Left ventricle myocardium superior (tissue), 1 donor: ENCODE measurements at places on chromosomes 1 and 21.

DNA sequence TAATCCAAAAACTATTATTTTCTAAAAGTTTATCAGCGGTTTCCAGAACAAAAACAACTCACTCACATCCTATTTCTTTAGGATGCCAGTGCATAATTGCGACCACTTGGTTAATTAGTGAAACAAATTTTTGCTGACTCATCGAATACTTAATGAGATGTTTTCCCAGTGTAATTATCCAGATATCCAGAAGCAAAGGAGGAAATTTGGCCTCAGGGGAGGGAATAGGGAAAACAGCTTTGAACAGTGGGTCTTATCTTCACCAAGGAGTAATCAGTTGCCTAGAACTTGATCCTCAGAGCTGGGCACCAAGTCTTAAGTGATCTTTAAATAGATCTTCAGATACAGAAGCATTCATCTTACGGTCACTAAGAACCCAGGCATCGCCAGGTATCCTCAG lies 24.3 kb downstream of the STYXL2 start:
- DNase-seq: no peak

DNA sequence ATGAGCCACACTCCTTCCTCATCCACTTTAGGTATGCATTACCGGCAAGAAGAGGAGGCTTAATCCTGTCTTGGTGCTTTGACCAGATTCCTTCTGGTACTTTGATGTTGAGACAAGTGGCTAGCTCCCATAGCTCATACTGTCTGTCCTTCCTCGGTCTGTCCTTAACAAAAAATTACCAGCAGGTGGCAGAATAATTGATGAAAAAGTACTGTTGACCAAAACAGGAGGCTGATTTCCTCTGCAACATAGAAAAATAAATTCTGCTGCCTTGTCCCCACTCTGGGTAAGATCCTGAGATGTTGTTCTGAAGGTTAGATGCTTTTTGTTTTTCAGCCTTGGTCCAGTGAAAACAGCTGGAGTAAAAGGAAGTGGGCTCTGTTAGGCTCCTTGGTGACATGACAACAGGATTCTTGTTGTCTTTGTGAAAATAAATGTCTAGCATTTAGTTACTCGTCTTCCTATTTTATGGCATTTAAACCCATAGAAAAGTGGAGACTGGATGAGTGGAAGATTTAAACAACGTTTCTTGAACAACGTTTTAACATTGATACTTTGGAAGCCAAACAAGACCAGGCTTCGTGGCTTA lies 11.2 kb upstream of the HJV start:
- DNase-seq: no peak

DNA sequence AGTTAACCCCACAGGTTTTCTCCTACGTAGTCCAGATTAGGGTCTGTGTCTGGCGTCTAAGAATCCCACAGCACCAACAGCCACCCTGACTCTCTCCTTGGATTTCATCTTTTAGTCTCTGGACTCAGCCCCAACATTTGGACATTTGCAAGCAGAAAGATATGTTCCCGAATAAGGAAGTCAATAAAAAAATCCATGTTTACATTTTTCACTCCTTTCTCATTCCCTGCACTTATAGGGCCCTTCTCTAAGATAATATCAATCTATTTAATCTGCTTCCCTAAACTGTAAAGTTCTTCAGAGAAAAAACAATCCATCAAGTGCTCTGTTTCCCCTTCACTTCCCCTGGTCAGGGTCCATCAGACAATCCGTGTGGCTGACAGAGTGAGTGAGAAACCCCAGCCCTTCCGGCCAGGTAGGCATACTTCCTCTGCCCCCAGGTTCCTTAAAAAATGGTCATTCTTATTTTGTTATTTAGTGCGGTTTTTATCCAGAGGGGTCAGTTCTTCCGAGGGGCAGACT lies 105.9 kb upstream of the CDC42BPA start:
- no peak for DNase-seq

- DNase-seq: peak; percentile 82
Measured at GRCh38 chr1:150567717-150568593, 11.5 kb downstream of the MCL1 start.

DNA sequence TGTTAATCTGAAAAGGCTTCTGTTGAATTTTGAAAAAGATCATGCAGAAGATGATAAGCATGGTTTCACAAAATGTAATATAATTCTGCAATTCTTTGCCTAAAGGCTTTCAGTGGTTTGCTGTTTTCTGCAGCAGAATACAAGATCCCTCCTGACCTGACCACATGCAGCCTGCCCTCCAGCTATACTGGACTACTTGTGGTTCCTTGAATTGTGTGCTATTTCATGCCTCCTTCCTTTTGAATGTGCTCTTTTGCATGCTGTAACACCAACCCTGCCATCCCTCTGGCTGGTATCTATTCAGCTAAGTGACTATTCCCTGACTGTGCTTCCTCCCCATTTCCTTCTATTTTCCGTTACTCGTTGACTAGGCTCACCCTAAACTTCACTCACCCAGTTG lies 55.5 kb downstream of the CACNA1E start:
- DNase-seq: no peak

DNA sequence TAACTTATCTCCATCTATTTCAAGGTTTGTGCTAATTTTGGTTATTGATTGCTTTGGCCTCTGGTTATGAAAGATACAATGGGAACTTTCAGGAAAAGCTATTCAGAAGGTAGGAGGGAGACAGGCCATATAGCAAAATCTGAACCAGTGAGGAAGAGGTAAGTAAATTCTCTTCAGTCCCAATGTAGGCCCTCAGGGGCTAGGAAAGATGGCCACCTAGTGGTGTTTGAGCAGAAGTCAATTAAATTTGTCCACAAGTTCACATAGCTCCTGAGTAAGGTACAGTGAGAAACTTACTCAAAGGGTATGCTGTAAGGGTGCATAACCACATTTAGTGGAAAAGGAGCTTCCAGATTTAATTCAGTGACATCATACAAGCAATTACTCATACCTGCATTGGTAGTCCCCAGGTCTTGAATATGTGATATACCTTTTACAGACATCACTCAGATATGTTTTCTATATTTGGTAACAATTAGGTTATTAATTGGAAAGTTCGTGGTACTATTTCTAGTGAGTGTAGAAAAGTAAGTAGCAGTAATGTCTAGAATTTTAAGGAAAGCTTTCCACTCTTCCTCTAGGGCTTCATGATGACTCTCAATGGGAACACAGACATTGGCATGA lies 21.4 kb upstream of the FMO1 start:
- DNase-seq: no peak

GRCh38 chr1:20483098-20483832 lies 2.7 kb downstream of the CAMK2N1 start:
- DNase-seq: no peak
